ENCODE measurements at places on chromosomes 2 and 18.

DNA sequence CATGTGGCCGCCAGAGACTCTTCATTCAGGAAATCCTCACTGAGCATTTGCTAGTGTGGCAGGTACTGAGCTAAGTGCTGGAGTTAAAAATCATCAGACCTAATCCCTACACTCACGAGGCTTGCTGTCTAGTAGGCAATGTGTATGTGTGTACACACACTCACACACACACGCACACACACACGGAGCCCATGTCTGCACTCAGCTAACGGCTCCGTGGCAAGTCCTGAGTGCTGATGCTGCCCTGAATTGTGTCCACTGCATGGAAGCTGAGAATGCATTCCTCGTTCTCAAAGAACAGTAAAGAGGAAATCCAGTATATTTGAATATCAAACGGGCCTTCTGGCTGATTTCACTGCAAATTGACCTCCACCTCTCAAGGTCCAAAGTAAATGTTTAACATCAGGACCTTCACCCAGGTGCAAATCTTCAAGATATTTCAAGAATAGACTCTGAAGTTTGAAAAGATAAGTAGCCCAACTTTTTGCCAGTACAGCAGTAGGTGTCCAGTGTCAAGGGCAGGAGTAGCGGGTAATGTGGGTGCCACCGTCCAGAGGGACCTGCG, 136.1 kb upstream of the TTC39C start:
- no peak for DNase-seq

- no peak for DNase-seq
Observed at GRCh38 chr2:205850132-205850531, 167.8 kb downstream of the NRP2 start.

- DNase-seq = no peak
Observed at GRCh38 chr2:88180605-88181240, 10.6 kb downstream of the THNSL2 start.

GRCh38 chr18:32093102-32093511, 1.4 kb downstream of the RNF138 start:
- peak; percentile 38 for DNase-seq

DNA sequence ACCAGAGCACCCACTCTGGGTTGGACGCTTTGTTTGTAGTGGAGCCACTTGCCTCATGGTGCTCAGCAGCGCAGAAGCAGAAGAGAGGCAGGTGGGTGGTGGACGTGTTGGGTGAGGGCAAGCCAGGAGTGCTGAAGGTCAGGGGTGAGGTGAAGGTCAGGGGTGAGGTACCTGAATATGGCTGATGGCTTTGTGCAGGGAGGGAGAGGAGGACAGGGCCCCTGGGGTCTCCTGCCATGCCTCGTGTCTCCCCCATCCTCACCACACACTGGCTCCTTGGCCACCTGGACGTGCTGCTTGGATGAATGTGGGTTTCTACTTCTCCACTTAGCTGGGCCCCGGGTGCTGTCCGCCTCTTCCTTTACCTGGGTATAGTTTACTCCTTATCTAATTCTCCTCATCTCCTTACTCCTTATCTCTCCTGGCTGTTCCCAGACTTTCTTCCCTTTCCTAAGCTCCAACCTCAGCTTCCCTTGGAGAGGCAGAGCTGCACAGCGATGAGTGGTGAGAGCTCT, 68.1 kb downstream of the DYSF start:
- DNase-seq = no peak

DNA sequence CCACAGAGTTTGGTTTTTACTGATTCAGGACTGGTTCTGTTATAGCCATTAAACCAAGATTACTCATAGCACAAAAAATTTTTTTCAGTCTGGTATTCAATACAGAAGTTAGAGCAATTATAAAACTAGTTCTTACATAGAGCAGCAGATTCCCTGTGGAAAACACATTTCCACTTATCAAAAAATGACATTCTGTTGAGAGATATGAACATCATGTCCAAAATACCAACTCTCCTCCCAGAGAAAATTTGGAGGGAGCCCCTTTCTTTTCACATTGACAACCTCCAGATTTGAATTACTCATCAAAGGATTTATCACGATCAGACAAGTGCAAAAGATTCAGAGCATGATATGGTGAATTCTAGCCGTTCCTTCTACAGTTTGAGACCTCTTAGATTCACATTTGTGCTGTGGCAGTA, 126.8 kb upstream of the SERPINE2 start:
- DNase-seq = no peak

- DNase-seq = no peak
Observed at GRCh38 chr2:176553685-176554100, 284.5 kb downstream of the MTX2 start.

GRCh38 chr2:37928377-37928776, 3.3 kb downstream of the RMDN2 start:
- no peak for DNase-seq

- DNase-seq = no peak
Observed at GRCh38 chr18:25737710-25738311, 352.6 kb downstream of the SS18 start.

GRCh38 chr2:158828378-158829164, 33.5 kb downstream of the DAPL1 start:
- no peak for DNase-seq

DNA sequence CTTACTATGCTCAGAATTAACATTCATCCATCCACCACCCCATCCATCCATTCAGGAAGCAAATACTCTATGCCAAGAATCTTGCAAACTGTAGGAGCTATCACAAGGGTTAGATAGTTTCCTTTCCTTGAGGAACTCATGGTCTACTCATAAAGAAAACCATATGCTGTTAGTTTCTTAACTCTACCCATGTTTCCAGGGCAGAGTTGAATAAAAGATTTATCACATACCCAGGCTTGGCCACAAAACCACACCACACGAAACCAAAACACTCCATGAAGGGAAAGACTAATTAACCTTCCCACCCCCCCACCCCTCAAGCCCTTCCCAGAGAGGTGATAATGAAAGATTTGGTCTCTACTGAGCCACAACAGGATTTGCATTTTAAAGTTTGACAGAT, 23.7 kb upstream of the MSGN1 start:
- DNase-seq = no peak

DNA sequence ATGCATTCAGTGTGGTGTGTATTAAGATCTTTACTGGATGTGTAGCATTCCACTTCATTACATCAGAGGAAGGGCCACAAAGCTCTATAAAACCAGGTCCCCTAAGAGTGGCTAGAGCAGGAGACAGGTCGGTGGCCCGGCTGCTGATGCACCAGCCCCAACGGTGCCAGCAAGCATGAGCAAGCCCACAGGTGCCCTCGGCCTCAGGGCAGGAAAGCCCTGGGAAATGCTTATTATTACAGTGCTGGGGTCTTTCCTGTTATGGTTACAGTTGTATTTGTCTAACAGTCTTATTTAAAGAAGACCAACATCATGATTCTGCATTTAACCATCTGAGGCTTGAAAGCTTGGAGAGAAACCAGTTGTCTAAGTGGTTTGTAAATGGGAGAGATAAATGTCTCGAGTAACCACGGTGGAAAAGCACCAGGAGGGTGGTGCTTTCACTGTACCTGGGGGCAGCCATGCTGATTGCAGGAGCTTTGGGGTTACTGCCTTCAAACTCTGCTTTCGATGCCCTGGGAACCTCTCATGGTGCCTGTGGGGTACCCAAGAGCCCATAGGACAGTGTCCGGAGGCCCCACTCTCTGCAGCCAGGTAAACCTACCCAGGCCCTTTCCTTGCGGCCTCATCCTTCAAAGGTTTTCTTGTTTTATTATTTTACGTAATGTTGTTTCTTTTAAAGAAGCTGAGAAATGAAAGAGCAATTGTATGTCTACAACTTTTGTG, 133.1 kb downstream of the SH3RF3 start:
- no peak for DNase-seq

- peak; percentile 89 for DNase-seq
Observed at GRCh38 chr18:61893971-61894750, 1.4 kb upstream of the RNF152 start.
